Progenitor cell of endocrine pancreas (in vitro differentiated cells): ENCODE measurements at places on chromosomes 11 and 22.

DNA sequence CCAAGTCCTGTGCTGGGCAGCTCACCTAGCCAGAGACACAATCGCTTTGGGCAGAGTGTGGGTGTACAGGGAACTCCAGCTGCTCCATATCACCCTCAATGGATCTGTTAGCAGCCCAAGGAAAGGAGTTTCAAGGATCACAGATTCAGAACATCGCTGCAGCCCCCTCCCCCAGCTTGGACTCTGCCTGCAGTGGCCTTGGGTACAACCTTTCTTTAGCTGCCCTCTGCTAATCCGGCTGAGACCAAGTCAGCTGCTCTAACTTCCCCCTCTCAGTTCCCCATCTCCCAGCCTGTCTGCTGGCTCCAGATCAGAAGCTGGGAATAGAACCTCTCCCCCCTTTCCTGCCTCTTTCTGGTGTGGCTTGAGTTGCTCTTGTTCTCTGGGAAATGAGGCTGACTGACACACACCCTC, 1.3 kb downstream of the TMEM86A start:
- no peak for DNase-seq

DNA sequence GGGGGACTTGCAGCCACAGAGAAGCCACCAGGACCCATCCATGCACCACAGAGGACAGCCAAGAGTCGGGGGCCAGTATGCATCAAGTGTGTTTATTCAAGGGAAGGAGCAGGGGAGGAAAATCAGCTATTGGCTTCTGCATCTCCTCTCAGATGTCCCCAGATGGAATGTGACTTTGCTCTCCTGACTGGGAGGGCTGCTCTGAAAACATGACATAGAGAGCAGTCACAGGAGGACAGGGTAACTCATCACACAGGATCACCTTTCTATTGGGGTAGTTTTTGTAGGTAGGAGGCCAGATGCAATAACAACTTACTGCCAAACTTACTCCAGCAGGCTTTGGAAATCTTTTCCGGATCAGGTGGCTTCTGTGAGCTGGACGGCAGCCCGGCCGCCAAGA, 121.0 kb upstream of the OPCML start:
- DNase-seq = no peak

DNA sequence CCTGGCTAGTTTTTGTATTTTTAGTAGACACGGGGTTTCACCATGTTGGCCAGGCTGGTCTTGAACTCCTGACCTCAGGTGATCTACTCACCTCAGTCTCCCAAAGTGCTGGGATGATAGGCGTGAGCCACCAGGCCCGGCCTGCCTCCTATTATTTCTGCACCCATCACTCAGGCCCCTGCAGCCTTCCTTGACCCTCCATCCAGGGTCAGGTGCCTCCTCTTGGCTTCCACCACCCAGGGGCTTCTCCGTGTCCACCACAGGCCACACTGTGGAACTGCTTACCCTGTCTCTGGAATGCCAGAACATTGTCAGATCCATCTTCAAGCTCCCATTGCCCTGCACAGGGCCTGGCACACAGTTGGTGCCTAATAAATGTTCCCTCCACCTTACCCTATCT, 75.4 kb upstream of the RTL6 start:
- DNase-seq = no peak

DNA sequence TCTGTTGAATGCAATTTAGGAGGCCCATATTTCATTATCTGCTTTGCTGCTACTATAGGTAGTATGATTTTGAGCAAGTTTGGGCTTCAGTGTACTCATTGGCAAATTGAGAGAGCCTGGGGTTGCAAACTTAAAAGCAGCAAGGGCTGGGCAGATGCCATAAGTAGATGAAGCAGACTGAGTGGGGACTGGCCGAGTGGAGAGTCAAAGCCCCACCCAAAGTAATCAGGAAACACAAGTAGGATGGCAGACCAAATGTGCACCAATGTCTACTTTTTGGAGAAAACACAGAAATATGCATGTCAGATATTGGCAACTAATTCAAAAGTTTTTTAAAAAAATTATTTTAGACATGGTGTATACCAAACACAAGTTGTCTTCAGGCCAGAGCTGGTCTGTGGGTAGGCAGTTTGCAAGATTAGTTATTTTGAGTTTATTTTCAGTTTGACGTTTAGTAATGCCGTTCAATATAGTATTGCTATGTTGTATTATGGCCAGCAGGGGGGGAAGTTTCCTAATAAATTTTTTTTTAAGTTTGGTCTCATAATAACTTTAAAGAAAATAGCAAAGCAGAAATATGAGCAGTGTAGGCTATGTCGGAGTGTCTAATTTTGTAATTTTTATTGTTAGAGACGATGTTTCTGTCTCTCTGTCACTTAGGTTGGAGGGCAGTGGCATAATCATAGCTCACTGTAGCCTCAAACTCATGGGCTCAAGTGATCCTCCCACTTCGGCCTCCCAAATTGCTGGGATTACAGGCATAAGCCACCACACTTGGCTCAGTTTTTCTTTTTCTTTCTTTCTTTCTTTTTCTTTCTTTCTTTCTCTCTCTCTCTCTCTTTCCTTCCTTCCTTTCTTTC, 105.1 kb downstream of the HIPK3 start:
- DNase-seq = no peak

DNA sequence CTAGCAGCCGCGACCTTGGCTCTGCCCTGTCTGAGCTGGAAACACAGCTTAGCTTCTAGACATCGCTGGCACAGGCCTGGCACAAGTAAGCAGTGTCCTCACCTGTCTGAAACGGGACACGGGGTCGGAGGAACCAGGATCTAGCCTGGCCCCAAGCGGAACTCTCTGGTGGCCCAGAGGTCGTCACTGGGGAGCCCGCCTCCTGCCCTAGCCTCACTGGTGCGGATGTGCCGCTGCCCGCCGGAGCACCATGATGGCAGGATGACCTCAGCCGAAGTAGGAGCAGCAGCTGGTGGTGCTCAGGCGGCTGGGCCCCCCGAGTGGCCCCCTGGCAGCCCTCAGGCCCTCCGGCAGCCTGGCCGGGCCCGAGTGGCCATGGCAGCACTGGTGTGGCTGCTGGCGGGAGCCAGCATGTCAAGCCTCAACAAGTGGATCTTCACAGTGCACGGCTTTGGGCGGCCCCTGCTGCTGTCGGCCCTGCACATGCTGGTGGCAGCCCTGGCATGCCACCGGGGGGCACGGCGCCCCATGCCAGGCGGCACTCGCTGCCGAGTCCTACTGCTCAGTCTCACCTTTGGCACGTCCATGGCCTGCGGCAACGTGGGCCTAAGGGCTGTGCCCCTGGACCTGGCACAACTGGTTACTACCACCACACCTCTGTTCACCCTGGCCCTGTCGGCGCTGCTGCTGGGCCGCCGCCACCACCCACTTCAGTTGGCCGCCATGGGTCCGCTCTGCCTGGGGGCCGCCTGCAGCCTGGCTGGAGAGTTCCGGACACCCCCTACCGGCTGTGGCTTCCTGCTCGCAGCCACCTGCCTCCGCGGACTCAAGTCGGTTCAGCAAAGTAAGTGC, 871 bp downstream of the SLC35E4 start:
- no peak for DNase-seq

DNA sequence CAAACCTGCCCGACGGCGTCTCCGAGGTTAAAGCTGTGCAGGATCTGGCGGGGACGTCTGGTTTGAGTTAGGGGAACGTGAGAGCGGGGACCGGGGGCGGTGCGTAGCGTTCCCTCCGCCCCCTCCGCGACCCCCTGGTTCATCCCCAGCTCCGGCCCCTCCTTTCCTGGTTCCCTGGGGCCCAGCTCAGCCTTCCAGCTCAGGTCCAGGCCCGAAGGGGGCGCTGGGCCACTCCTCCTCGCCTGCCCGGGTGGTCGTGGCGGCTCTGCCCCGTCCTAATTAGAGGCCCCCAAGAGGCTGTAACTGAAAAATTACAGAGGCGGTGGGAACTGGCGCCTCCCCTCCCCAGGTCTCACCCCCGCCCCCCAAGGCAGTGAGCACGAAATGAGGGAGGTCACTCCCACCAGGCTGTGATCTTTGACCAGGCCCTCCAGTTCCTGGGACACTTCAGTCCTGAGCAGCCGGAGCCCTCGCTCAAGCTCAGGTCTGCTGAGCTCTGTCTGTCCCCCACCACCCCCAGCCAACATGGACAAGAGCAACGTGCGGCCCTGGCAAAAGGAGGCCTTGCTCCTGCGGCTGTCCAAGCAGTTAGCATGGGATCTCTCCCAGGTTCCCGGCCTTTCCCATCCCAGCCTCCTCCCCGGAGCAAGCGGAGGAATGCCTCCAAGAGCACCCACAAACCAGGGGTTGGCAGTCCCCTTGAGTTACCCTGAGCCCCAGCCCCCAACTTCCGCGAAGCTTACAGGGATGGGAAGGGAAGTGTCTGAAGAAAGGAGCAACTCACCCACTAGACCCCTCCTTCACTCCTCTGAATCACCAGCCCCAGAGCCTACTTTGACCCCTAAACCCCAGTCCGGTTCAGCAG, 3.3 kb downstream of the CD248 start:
- no peak for DNase-seq

GRCh38 chr11:47591764-47592163, 2.4 kb downstream of the C1QTNF4 start:
- no peak for DNase-seq

GRCh38 chr22:49408102-49408836, 419.4 kb downstream of the BRD1 start:
- no peak for DNase-seq

DNA sequence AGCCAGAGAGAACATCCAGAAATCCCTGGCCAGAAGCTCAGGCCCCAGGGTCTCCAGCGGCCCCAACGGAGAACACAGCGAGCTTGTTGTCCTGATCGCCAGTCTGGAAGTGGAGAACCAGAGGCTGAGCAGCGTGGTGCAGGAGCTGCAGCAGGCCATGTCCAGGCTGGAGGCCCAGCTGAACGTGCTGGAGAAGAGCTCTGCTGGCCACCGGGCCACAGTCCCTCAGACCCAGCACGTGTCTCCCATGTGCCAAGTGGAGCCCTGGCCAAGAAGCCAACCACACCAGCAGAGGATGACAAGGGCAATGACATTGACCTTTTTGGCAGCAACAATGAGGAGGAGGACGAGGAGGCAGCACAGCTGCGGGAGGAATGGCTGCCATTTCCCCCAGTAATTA, 20.6 kb upstream of the SCGB1D1 start:
- no peak for DNase-seq

- DNase-seq = peak; percentile 67
Observed at GRCh38 chr22:37267135-37267587, 15.1 kb upstream of the CYTH4 start.
